ENCODE measurements at places on chromosomes 7 and 10. TPM values are rescaled to one million over a fixed set of nuclear protein-coding genes. Genes with fewer than 3 reads are reported as not detected.
A peak's percentile ranks its signal among the peaks of the same experiment; 100 is the strongest.

DNA sequence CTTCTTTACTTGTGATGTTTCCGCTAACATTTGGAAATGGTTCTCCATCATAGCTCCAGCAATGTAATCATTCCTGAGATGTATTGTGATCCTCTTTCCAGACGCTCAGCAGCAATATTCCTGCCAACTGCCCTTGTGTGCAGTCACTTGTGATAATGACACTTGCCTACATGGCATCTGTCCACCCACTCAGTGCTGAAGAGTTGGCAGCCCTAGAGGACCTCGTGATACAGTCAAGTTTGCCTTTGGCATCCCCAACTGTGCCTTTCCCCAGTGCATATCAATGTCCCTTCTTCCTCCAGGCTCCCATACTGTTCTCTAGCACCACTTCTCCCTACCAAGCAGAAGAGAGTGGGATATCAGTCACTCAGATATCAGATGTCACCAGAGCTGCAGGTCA lies 64.9 kb downstream of the MYOF start:
- no peak for DNase-seq

- DNase-seq = no peak
Observed at GRCh38 chr10:27253576-27253975, 13.0 kb upstream of the ACBD5 start.

DNA sequence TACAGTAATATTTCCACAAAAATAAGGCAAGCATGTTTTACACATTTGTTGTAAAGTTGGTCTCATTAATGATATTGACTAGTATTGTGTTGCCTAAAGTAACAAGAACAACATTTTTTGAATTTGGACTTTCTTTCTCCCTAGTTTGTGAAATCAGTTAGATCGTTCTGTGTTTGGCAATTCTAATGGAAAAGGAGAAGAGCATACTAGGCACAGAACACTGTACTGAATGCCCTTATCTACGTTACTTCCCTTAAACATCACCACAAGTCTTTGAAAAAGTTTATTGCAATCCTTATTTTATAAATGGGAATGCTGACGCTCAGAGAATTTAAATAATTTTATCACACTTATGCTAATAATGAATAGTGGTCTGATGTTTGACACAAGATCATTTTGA lies 372.2 kb downstream of the EXOC4 start:
- DNase-seq = no peak

DNA sequence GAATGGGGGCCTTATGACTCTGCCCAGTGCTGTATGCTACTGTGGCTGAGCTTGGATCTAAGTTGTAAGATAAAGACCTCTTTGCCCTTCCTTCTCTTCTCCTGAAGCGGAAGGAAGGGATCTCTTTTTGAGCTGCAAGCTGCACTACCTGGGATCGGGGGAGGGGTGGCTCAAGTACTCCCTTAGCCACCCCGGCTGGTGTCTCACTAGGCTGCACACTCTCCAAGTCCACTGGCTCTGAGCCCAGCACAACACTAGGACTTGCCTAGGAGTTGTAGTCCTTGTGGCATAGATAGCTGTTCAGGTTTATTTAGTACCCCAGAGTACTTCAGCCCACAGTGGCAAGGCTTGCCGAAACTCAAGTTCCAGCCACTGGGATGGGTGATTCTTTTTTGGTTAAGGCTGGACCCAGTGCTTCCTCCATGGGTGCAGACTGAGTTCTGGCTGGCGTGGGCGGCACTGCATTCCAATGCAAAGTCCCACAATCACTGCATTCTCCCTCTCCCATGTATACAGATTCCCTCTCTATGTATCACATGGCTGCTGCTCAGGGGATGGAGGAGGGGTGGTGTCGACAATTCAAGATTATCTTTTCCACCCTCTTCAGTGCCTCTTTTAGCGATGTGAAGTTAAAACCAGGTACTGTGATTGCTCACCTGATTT lies 76.2 kb upstream of the SLC25A13 start:
- no peak for DNase-seq

DNA sequence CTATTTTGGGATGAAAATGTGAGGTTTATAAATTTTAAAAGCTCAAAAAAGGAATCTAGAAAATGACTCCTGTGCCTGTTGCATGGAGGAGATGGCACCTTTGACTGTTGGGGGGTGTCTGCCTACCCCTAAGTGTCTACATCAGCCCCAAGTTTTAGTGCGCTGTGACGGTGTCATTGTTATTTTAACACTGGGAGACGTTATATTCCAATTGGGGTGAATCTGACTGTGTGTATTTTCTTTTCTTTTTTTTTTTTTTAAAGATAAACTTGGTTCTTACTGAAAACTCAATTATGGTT lies 517 bp downstream of the SRGN start:
- no peak for DNase-seq

KIF11 gene
- total RNA-seq = 5.7 TPM

DNA sequence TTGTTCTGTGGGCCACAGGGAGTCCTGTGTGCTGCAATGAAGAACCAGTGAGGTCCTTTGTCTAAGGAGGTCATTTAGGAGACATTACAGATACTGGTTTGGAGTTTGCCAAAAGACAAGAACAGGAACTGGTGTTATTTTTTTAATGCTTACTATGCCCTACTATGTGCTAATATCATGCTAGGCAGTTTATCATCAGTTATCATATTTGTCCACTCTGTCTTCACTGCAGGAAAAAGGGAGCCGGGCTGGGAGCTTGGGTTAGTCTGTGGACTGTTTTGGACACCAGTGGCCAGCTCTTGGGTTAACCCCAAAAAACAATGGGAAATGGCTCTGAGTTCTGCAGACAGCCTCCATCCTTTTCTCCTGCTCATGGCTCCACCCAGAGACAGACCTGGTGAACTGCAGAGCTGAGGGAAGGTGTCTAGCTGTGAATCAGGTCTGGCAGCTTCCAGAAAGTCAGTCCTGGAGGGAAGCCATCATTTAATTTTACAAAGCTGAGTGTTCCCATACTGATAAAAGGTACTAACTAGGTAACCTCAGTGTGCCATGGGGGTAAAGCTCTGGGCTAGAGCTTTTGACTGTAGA lies 101.2 kb upstream of the ZNF746 start:
- no peak for DNase-seq

GRCh38 chr7:141631525-141631924 lies 70.4 kb downstream of the DENND11 start:
- no peak for DNase-seq

SRRM3 gene
- total RNA-seq = 0.21 TPM

DNA sequence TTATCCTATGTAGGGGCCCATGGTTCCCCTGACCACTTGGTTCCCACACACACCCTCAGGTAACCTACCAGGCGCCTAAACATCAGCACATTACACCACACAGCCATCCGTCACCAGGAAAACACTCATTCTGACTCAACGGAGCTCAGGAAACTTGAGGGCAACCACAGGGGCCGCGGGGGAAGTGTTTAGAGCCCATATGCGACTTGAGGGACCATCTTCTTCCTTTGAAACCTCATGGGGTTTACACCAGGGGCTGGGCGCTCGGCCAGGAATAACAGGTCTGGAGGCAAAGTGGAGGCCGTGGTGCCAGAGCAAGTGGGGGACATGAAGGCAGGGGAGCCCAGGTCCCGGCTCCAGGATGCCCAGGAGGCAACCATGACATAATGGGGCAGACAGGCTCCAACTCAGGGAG lies 1.5 kb downstream of the STX1A start:
- DNase-seq = peak; percentile 80

RPEL1 gene
- not detected for total RNA-seq

EFCAB10 gene
- total RNA-seq = 2.5 TPM

DNA sequence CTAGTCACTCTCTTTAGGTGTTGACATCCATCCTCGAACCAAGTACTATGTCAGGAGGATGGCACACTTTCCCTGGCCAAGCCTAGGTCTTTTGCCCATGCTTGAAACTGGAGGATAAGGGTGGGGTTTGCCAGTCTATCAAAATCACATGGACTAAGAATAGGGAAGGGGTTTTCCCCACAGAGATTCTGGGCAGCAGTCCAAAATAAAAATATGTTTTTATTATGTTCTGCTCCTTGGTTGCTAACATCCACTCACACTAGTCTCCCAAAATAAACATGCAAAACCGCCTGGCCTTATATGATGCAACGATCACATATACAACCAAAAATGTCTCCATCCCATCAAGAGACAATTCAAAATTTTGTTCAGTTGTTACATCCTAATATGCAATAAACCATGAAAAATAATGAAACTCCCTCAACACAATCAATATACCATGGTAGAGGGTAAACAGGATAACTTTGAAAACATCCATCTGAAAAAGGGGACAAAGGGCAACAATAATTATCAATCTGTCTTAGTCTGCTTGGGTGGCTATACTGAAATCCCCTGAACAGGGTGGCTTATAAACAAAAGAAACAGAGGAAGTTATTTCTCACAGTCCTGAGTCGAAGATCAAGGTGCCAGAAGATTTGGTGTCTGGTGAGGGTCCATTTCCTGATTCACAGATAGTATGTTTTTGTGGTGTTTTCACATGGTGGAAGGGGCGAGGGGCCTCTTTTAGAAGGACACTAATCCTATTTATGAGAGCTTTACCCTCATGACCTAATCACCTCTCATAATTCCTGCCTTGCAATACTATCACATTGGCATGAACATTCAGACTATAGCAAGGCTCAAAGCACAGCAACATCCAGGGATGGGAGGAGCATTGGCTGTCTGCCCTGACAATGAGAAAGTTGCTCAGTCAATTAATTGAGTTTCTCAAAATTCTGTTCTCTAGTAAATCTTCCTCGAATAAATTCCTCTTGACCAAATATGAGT lies 159.3 kb downstream of the ETV1 start:
- DNase-seq = no peak

C10orf53 gene
- total RNA-seq = not detected

- DNase-seq = no peak
Observed at GRCh38 chr10:65346466-65346865, 1579.4 kb upstream of the LRRTM3 start.

AKR1D1 gene
- not detected for total RNA-seq
